ENCODE measurements at places on chromosomes 13 and 19. TPM values are rescaled to one million over a fixed set of nuclear protein-coding genes. Genes with fewer than 3 reads are reported as not detected.

Gene SULT2B1
- not detected for total RNA-seq

Gene SYNE4
- total RNA-seq: 0.19 TPM

Gene ZNF440
- 8.2 TPM for total RNA-seq

Gene NLRP11
- total RNA-seq: under 0.01 TPM

All from vein endothelial cell (primary cell).